Mesendoderm (in vitro differentiated cells): ENCODE measurements at places on chromosomes 12 and 14.
A peak's percentile ranks its signal among the peaks of the same experiment; 100 is the strongest.

- peak; percentile 2 for DNase-seq
Measured at GRCh38 chr12:59973515-59973914, 377.7 kb downstream of the SLC16A7 start.

- DNase-seq: no peak
Measured at GRCh38 chr12:16668198-16668597, 62.2 kb upstream of the LMO3 start.

DNA sequence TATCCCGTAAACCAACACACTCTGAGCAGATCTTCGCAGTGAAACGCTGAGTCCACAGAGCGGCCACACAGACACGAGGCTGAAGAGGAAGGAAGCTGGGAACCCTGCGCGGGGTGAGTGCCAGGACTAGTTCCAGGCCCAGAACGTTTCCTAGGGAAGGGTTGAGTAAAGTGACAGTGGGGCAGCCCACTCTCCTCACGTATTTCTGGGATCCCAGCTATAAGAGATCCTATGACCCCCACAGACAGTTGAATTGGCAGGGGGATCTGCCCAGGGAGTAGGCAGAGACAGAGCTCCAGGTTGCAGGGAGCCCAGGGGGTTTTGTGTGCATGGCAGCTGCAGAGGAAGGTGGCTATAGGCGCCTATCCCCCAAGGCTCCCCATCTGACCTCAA lies 51.1 kb downstream of the GTF2A1 start:
- DNase-seq: peak; percentile 9

DNA sequence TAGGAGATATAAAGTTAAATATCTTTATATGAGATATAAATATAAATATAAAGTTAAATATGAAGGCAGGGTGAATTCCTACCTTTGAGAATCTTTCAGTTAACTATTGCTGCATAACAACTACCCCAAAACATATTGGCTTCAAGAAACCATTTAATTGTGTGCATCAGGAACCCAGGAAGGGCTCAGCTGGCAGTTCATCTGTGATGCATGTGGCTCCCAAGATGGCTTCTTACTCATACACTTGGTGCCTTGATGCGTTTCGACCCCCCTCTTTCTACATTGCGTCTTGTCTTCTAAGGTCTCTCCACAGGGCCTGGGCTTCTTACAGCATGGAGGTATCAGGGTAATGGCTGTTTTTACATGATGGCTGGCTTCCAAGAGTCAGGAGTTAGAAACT lies 253.9 kb upstream of the CRY1 start:
- no peak for DNase-seq

DNA sequence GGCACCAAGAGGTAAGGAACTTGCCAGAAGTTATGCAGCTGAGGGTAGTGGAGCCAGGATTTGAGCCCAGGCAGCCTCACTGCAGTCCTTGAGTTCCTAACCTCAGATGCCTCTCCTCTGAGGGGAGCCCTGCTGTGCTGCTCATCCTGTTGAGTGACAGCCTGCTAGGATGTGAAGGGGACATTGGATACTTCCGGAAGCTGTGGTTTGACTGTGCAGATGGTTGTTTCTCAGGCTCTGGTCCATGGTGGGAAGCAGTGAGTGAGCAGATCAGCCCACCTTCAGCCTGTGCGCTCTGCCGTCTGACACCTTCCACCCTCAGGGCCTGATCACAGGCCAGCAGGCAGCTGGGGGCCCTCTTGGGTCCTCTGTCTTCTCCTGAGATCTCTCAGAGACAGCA lies 253.2 kb downstream of the CACNA1C start:
- DNase-seq: peak; percentile 79

DNA sequence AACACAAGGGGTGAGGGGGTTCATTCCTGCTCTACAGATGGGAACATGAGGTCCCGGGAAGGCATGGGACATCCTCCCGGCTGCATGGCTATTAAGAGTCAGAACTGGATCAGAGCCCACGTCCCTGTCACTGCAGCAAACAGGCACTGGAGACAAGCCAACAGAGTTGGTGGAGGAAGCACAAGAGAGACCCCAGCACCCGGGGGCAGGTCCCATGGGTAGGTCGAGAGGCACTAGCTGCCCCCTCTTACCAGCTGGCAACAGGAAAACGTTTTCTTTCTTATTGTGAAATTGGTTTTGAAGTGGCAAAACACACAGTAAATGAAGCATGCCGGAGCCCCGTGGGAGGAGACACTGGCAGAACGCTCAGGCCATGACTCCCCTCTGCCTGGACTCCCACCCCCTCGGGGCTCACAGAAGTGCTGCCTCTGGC lies 43.6 kb downstream of the SYNE3 start:
- DNase-seq: no peak

DNA sequence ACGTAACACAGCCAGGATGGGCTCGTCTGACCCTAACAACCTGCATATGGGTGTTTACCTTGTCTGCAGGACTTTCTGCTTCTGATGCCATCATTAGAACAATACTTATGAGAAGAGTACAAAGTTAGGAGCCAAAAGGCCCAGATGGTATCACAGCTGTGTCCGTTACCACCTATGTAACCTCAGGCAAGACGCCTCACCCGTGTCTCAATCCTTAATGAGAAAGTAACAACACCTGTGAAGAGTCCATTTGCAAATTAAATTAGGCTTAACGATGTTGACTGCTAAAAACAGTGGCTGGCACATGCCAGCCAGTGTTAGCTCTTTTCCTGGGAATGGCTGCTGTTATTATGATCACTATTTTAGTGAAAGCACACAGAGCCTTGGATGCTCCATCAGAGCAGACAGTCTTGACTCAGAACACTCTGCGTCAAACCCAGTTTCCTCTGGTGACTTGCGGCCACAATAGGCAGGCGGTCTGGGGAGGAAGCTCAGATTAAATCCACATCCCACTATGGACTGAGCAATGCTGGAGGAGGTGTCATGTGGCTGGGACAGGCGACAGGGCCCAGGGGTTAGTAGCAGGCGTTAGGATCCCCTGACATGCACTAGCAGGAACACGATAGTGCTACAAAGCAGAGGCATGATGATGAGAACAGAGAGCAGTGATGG lies 125.3 kb downstream of the SLC15A4 start:
- DNase-seq: no peak

DNA sequence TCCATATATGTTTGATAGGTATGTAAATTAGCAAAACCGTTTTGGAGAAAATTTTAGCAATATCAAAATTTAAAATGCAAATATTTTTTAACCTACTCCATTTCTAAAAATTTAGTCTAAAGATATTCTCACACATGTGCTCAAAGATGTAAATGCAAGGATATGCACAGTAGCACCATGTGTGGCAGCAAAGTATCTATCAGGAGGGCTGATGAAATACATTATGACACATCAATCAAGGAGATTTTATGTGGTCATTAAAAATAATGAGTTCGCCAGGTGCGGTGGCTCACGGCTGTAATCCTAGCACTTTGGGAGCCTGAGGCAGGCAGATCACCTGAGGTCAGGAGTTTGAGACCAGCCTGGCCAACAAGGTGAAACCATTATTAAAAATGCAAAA lies 8.0 kb upstream of the C1R start:
- DNase-seq: no peak

DNA sequence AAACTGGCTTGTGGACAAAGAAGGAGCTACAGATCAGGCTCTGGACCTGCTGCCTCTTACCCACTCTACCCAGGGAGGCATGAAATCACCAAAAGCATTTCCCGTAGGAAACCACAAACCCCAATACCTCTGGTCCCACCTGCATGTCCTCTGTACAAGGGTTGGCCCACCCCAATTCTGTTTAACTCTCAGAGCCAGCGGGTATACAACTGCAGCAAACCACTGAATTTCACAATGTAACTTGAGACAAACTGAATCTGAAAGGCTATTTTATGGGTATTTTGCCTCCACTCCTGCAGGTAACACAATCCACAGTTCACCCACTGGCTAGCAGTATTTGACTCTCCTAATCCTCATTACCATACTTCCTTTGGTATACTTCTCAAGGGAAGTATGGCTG lies 16.5 kb downstream of the SIX1 start:
- no peak for DNase-seq

GRCh38 chr14:56660677-56661389 lies 81.2 kb downstream of the TMEM260 start:
- DNase-seq: peak; percentile 20

- DNase-seq: no peak
Measured at GRCh38 chr12:112820796-112821195, 29.2 kb downstream of the RPH3A start.

- DNase-seq: no peak
Measured at GRCh38 chr14:23358042-23358441, 5.4 kb upstream of the SLC22A17 start.

DNA sequence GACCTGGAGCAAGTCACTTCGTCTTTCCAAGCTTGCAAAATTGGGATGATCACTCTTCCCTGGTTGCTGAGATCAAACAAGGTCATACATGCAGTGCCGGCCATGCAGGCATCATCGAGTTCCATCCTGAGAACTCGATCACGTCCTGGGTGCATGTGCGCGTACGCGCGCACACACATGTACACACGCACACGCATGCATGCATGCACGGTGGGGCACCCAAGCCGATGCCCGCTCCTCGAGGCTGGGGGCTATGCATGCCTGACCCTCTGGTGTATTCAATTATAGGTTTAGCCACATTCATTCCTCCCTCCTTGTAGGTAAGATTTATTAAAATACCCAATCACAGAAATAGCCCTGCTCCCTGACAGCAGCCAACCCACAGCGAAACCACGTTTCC lies 26.0 kb downstream of the MMAB start:
- DNase-seq: no peak

DNA sequence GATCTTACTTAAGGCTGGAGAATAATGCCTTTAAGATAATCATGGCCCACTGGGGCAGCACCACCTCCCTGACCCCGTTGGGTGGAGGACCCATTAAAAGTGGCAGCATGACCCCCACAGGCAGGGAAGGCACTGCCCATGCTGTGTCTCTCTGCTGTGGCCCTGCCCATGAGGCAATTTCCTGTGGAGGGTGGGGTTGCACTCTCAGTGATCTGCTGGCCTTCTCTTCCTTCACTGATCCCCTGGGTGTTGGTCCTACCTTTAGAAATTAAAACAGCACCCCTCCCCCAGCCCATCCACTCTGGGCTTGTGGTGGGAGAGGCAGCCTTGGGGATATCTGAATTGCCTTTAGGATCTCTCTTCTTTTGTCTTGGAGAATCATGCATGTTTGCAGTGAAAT lies 17.3 kb downstream of the KLRK1 start:
- no peak for DNase-seq

DNA sequence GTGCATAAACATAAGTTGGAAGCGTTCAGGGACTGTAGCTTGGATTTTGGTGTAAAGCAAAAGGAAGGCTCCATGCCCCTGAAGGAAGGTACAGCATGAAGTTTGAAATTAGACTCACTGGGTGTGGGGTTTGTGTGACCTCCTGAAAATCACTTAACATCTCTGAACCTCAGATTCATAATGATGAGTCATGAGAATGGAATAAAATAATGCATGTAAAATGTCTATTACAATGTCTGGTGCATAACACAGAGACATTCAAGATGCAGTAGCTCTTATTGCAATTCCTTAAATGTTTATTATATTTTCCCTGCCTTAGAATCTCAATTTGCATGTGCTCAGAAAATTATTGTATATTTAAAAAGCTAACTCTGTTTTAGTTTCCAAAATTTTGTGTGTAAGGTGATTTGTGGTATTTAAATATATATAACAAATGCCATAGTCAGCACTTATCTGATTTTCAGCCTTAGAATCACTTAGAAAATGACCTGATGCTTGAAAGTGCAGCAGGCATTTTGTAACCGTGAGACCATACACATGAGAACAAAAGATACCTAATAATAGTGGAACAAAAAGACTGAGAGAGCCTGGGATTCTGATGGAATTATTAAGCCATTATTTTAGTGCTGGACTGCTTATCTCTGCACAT lies 66.3 kb downstream of the E2F7 start:
- no peak for DNase-seq

DNA sequence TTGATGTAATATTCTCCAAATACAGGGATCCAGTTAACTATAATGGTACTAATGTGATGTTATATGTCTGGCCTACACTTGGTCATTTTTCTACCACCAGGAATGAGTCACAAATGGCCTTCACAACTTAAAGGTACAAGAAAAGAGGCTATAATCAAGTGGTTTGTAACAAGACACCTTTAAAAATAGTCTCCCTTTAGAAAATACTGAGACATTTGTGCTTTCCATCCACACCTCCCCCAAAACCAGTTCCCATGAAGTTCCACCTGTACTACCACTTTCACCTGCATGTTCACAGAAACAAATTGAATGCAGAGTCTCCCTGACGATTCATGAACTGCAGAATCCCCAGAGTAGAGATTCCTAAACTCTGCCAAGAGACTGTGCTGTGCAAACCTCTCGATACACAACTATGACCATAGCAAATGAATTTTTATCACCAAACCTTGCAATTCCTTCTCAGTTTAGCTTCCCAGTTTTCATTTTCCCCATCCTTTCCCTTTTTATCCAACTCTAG lies 6.0 kb downstream of the BTG1 start:
- no peak for DNase-seq

GRCh38 chr14:72500234-72500838 lies 393.6 kb downstream of the DPF3 start:
- no peak for DNase-seq

DNA sequence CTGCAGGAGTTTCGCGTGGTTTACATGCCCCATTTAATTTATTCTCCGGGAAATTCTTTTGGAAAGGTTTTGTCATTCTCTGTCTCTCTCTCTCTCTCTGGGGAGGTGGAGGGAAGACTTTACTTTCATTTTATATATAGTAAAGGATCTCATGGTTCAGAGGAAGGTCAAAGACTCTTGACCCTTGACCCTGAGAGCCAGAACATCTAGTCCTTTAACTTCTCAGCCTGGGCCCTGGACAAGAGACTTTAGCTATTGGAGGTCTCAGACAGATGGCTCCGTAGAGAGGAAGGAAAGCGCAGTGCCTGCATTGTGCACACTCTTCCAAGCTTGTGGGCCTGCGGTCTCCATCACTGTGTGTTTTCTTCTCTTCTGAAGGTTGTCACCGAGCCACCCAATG lies 43.7 kb downstream of the CCDC92 start:
- no peak for DNase-seq

DNA sequence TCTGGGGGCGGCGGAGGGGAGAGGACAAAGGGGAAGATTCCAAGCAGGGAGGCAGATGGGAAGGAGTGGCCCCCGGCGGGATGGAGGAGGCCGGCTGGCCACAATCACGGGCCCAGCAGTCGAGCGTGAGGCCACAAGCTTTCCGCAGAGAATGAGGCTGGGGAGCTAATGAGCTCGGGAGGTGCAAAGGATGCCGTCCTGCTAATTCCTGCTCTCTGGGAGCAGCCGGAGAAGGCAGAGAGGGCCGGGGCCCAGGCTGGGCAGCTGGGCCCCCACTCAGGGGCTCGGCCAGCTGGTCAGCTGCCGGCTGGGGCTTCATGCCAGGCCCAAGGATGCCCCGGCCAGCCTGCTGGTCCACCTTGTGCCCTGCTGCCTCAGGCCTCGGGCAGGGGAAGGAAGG lies 98.1 kb upstream of the LHX5 start:
- no peak for DNase-seq

DNA sequence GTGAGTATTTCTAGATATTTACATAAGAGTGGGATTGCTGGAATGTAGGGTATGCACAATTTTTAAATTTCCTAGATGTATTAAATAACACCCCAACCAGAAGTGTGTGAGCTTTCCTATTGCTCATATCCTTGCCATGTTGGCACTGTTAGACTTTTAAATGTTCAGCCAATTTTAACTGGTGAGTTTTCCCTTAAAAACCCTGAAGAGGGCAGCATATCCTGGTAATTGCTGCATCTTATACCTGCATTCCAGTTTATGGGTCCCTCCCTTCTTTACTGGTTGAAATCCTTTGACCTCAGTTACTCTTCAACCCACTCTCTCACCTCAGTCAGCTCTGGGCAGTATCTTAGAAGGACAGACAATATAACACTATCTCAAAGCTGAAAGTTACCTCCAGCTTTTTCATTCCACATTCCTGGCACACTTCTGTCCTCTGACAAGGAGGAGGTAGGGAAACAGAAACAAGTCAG lies 270.6 kb downstream of the PAWR start:
- peak; percentile 86 for DNase-seq

- DNase-seq: no peak
Measured at GRCh38 chr12:8844665-8845064, 22.2 kb downstream of the A2ML1 start.
